ENCODE measurements at places on chromosomes 4 and X. TPM values are rescaled to one million over a fixed set of nuclear protein-coding genes. Genes with fewer than 3 reads are reported as not detected.

SERTM2 gene
- total RNA-seq = not detected

ANK2 gene
- total RNA-seq = 1.5 TPM

PPP2R2C gene
- total RNA-seq = 0.16 TPM

CLDN22 gene
- not detected for total RNA-seq

PITX2 gene
- total RNA-seq = 0.16 TPM

MAMLD1 gene
- total RNA-seq = 1.5 TPM

POLN gene
- total RNA-seq = 4.3 TPM

NEUROG2 gene
- total RNA-seq = not detected

ATP6AP1 gene
- total RNA-seq = 54.4 TPM

NEK1 gene
- 11.2 TPM for total RNA-seq

TMLHE gene
- 7.0 TPM for total RNA-seq
